ENCODE measurements at places on chromosomes 2 and 18.

DNA sequence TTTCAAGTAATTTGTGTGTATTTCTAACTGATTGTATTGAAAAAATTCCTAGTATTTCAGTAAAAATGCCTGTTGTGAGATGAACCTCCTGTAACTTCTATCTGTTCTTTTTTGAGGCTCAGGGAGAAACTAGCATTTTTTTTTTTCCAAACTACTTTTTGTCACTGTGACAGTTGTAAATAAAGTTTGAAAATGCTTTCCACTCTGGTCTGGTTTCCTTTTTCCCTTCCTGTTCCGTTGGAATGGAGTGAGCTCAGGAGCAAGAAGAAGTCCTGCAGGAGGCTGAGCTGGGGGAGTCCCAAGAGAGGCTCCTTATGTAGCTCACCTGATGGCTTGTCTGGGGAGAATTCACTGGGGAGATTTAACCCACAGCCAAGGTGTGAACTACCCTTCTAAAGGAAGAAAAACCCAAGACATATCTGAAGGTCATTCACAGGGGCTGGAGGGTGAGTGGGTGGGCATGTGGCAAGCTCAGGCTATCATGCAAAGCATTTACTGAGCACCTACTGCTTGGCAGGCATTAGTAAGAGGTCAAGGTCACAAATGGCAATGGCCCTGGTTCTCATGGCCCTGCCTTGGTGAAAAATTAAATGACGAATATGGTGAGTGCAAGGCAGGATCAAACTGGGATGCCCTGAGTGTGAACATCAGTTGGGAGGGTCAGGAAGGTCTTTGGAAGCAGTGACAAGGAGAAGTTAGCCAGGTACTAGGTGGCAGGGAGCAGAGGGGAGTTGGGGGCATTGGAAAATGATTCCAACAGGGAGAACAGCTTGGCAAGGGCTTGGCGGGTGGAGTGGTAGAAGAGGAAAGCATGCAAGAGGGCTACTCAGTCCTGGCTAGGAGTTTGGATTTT lies 28.7 kb downstream of the LBH start:
- DNase-seq, result no peak

DNA sequence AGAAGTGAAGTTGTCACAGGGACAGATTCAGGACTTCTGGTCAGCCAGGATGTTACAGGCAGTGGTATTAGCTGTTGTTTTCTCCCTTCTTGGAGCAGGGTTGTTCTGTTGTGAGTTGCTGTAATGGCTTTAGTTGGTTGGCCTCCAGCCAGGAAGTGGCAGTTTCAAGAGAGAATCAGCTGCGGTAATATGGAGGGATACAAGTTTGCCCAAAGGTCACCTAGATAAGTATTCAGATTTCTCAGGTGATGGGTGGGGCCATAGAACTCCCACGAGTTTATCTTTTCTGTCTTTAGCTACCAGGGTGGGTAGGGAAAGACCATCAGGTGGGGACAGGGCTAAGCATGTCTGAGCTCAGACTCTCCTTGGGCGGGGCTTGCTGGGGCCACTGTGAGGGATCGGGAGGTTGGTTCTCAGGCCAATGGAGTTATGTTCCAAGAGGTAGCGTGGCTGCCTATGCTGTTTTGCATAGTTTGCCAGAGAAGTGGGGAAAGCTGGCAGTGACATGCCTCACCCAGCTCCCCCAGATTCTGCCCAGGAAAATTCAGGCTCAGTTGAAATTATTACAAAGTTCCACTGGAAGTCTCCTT lies 640.4 kb upstream of the CHAC2 start:
- no peak for DNase-seq

- no peak for DNase-seq
Measured at GRCh38 chr18:44627280-44627679, 53.4 kb upstream of the SETBP1 start.

- no peak for DNase-seq
Measured at GRCh38 chr18:51190000-51190399, 7.5 kb downstream of the MEX3C start.

GRCh38 chr2:3598197-3598910 lies 3.4 kb downstream of the COLEC11 start:
- peak; percentile 11 for DNase-seq

DNA sequence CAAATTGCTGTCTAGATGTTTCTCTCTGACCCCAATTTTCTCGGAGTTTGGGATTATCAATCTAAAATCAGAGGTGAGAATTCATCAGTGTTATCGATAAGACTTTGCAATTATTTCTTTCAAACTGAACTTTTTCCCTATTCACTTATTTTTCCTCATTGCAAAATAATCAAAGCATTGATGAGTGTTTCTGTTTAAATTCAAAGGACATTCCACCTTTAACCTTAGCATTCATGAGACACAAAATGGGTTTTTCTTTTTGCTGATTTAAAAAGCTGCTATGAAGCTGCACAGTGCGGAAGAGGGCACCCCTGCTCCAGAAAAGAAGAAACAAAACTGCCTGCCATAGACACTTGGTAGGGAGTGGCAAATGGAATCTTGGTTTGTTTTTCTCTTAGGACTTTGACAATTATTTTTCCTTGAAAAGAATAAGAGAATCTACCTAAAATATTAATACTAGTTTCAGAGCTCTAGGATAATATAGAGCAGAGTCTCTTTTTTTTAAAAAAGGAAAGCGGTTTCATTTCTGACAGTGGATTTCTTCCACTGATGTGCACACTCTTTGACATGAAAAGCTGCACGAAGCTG lies 203.4 kb downstream of the TGIF1 start:
- DNase-seq, result peak; percentile 57

DNA sequence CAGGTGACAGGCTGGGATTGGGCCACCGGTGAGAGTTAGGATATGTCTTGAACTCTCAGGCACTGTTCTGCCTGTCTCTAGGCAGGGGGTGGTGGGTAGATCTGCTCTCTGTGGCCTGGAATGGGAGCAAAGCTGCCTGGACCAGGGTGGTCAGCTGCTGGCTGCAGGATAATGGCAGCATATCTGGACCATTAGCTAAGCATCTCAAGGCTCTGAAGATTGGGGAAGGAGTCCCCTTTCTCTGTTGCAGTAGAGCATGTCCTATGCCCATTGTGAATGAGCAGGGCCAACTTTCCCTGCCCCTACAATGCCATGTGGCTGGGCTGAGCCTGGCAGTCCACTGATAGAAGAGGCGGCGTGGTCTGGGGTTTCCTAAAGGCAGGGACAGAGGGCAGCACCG lies 34.6 kb downstream of the LOXHD1 start:
- DNase-seq, result no peak

DNA sequence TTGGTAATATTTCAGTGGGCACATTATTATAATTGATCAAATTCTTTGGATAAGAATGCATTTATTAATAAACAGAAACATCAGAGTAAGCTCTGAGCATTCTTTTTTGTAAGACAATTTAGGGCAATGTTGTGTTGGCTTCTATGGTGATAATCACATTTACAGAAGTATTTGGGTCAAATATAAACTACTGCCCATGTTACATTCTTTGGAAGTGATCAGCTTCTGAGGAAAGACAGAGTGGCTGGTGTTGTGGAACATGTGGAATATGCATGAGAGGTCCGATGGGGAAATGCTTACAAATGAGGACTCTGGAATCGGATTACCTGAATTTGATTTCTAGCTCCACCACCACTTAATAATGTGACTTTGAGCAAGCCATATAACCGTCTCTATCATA lies 19.4 kb downstream of the SERPINB13 start:
- no peak for DNase-seq

DNA sequence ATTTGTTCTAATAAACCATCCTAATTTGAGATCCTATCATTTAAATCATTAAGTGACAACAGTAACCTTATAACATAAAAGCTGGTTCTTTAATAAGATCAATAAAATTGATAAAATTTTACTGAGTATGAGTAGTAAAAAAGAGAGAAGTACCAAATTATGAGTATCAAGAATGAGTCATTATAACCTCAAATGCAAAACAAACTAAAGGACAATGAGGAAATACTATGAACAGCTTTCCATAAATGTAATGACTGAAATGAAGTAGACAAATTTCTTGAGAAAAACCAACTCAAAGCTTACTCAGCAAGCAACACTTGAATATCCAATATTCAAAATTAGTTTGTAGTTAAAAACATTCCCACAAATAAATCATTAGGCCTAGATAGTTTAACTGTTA lies 433.0 kb downstream of the ZEB2 start:
- DNase-seq, result no peak

GRCh38 chr2:201974171-201975100 lies 59.2 kb upstream of the FZD7 start:
- peak; percentile 41 for DNase-seq

DNA sequence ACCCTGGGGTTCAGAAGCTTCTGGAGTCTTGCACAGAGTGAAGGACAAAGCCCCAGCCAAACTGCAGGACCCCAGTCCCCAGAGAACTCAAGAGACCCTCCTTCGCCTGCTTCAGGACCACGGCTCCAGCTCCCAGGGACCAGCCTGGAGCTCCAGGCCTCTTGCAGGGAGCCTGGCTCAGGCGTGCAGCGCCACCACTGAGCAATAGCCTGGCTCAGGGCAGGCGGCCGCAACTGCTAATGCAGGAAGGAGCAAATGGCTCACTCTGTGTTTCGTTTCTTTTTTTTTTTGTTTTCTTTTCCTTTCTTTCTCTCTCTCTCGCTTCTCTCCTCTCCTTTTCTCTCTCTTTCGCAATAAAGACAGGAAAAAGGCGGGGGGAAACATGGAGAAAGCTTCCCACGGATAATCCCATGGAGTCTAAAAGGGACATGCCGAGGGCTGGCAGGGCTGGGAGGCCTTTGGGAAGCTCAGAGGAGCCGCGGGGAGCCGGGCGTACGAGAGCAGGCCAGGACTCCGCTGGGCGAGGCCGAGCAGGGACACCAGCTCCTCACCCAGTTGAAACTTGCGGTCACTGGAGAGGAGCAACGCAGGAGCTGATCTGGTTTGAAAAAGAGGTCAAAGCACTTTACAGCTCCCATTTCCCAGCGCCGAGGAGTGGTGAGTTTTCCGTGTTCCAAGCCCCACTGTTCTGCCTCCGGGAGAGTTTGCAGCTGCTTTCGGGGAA lies 244.8 kb downstream of the TWIST2 start:
- DNase-seq, result no peak

DNA sequence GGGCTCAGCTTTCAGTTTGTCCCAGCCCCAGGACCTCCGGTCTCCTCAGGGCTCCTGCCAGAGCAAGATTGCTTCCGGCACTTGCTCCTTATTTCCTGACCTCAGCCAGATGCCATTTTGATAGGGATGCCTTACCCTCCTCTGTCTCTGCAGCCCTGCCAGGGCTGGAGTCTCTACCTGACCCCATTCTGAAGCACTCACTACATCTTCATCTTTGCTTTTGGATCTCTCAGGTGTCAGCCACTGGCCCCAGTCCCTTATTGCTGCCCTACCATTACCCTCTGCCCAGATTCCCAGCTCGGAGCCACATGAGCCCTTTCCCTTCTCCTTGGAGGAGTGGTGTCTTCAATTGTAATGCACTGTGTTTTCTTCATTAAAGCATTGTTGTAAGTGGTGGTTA lies 17.1 kb downstream of the OSBPL6 start:
- DNase-seq, result no peak

GRCh38 chr18:23719634-23720201 lies 30.5 kb downstream of the LAMA3 start:
- DNase-seq, result no peak

DNA sequence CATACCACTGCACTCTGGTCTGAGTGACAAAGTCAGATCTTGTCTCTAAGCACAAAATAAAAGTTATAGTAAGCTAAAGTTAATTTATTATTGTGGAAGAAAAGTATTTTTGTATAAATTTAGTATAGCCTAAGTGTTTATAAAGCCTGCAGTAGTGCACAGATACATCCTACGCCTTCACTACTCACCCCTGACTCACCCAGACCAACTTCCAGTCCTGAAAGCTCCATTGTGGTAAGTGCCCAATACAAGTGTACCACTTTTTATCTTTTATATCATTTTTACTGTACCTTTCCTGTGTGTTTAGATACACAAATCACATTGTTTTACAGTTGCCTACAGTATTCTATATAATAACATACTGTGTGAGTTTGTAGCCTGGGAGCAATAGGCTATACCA lies 57.5 kb downstream of the UBE2E3 start:
- no peak for DNase-seq

GRCh38 chr2:165618806-165619205 lies 149.3 kb downstream of the CSRNP3 start:
- DNase-seq, result no peak

DNA sequence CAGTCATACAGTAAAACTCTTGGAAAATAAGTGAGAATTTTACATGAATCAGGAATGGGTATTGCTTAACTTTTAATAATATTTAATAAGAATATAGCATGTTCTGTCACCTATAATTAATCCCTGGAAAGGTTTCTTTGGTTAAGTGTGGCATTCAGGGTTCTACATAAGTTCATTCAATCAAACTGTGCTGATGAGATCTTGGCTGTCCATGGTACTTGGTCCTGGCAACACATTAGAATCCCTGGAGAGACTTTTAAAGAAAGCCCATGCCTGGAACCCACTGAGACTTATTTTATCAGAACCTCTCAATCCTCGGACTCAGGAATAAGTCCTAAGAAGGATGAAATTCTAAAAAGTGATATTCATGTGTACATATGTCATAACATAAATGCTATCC lies 60.3 kb downstream of the CERKL start:
- DNase-seq, result no peak

DNA sequence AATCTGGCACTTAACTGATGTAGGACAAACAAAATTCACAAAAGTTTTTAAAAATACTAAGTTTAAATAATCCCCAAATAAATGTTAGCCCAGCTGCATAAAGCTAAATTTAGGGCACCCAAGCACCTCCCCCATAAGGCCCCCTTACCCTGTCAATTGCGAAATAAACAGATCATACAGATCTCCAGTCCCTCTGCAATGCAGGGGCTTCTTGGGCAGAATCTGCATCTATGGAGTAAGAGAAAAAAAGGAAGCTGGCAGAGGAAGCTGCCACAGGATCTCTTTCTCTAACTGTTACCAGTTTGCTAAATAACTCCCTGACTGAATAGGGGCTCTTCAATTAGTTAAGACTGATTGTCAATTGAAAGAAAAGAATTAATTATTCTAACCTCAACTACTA lies 117.7 kb downstream of the MEMO1 start:
- DNase-seq, result peak; percentile 63

GRCh38 chr2:178943745-178944144 lies 106.2 kb downstream of the CCDC141 start:
- no peak for DNase-seq

DNA sequence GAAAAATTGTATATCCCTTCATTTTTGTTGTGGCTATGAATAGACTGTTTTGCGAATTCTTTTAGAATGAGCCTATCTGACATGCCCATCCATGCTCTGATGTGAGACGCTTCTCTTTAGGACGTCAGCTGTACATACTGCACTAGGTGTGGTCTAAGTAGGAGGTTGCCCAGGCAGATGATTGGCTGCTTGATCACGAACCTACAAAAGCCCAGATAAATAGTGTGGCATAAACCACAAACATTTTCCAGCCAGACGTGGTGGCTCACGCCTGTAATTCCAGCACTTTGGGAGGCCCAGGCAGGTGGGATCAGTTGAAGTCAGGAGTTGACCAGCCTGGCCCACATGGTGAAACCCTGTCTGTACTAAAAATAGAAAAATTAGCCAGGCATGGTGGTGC lies 251.8 kb downstream of the AGAP1 start:
- DNase-seq, result peak; percentile 10

GRCh38 chr2:237264480-237265219 lies 149.3 kb downstream of the COL6A3 start:
- DNase-seq, result no peak

All from hematopoietic multipotent progenitor cell treated with erythropoietin and hydrocortisone succinate and interleukin-3 and kit ligand, for 6 days (in vitro differentiated cells).